CD4-positive, alpha-beta T cell treated with Interleukin-1 beta for 1 hour (primary cell): ENCODE measurements at places on chromosomes 4 and X.

DNA sequence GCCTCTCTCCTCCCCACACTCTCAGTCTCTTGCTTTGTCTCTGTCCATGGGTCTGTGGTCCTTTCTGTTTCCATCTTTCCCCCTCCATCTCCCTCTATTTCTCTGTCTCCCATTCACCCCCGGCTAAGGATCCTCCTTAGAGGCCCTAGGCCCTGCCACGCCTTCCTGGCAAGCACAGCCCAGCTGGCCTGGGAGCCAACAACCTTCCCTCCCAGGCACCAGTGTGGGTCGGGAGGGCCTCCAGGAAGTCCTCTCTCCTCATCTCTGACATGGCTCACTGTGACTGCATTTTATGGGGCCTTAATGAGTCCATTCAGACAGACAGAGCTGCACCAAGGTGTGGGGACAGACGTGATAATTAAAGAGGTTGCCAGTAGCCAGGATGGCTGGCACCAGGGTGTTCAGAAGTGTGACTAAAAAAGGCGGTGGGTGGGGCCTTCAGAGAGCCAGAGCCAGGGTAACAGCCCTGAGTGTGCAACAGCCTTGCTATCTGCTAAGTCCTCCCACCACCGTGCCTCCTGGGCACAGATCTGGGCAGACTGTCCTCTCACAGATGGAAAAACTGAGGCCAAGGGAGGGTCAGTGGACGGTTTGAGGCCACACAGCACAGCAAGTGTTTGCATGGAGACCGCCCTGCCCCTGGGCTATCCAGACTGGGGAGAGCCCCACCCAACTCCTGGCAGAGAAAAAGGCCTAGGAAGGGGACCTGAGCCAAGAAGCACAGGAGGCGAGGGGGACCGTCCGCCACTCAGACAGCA, 31.5 kb downstream of the BLOC1S4 start:
- DNase-seq, result no peak

DNA sequence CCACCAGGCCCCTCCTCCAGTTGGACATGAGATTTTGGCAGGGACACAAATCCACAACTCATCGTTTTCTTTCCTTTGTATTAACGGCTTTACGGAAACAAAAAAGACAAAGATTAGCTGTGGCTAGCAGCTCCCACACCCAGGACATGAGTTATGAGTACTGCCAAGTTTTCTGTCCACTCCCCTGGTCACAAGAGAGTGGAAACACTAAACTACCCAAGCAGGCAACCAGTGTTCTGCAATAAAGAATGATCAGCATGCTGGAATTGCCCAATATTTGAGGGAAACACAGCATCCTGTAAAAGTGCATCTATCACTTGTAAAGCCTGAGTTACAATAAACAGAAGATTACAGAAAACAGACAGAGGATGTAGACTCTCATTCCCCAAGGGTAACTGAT, 358.4 kb downstream of the NLGN4X start:
- DNase-seq, result no peak

DNA sequence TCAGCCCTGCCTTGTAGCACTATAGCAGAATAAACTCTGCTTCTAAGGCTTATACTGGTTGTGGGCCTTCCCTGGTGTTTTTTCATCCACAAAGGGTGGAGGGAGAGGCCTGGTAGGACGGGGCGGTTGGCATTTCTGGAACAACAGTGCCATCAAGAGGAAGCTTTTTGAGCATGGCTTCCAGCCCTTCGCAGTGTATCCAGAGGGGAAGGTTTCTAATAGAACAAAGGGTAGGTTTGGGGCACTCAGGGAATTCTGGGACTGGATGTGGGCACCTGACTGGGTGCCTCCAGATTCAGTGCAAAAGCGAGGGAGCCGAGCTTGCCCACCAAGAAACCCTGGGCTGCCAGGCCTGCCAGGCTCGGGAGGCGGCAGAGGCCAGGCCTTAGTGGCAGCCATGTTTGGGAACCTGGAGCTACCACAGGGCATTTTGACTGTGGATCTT, 229.6 kb upstream of the AGTR2 start:
- peak; percentile 71 for DNase-seq

- no peak for DNase-seq
Observed at GRCh38 chr4:156909010-156909409, 62.6 kb downstream of the PDGFC start.

DNA sequence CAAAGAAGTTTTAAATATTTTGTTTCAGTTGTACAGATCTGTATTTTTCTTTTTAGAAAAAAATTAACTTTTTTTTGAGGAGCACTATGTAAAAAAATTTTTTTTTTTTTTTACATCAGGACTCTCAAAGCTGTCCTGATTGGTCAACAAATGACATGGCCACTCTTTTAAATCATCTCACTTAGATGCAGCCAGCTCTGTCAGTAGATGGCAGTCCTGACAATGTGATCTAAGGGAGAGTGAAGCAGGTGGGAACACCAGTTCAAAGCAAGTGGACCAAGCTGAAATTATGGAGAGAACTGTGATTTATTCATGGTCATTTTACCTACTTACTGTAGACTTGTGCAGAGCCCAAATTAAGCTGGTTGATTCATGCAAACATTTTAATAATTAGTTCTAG, 174.7 kb upstream of the GPRIN3 start:
- no peak for DNase-seq

DNA sequence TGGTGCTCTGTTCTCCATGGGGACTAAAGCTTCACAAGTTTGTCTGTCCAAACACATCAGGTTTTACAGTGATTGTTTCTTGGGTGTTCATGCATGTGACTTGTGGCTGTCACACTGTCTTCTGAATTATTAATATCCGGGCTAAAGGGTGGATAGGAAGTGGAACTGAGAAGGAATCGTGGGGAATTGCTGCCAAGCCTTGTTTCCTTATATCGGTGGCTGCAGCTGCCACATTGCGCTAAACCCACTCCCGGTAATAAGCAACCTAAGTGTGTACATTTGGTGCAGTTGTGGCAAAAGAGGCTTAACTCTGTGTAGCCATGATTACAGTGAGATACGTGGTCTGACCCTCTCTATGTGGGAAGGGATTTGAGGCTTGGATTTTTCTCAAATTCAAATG, 30.7 kb downstream of the SEPTIN11 start:
- no peak for DNase-seq

GRCh38 chr4:47538111-47538824, 53.2 kb downstream of the ATP10D start:
- no peak for DNase-seq

GRCh38 chr4:32025851-32026459, 1305.8 kb downstream of the PCDH7 start:
- no peak for DNase-seq

DNA sequence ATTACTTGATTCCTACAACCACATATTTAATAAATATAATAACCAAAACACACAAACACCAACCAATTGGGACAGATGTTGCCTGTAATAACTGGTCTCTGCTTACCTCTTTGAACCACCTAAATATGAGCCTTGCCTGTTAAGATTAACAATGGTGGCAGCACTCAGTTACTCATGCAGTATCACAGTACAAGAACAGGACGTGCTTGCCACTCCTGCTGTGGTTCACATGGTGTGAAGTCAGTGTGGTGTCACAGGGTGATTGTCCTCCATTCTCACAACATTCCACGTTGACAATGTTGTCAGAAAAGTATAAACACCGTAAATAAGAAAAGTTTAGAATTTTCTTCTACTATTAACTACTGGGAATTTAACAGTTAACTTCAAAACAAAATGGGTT, 365.0 kb downstream of the PPP3CA start:
- no peak for DNase-seq

GRCh38 chrX:22047468-22047867, 15.3 kb downstream of the PHEX start:
- no peak for DNase-seq

GRCh38 chrX:124476562-124476961, 130.2 kb downstream of the SH2D1A start:
- DNase-seq, result no peak

GRCh38 chr4:177798161-177798560, 355.9 kb upstream of the AGA start:
- DNase-seq, result no peak

- no peak for DNase-seq
Observed at GRCh38 chrX:115400960-115401359, 111.4 kb downstream of the LUZP4 start.

GRCh38 chr4:10020106-10020505, 1.2 kb downstream of the SLC2A9 start:
- no peak for DNase-seq

DNA sequence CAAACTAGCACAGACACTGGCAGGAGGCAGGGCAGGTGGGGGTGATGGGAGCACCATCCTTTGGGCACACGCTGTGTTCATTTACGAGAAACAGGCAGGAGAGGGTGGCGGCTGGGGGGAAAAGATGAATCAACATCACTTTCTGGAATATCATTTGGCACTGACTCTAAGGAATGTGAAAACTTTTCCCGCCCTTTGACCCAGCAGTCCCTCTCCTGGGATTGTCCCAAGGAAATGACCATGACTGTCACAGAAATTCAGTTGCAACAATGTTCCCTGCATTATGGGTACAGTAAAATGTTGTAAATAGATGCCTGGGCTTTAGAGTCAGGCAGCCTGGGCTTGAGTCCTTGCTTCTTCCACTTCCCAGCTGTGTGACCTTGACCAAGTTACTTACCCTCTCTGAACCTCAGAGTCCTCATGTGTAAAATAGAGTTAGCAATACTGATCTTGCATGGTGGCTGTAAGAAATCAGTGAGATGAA, 58.6 kb downstream of the ABLIM2 start:
- DNase-seq, result no peak

GRCh38 chrX:155967653-155968325, 29.7 kb upstream of the IL9R start:
- DNase-seq, result no peak

DNA sequence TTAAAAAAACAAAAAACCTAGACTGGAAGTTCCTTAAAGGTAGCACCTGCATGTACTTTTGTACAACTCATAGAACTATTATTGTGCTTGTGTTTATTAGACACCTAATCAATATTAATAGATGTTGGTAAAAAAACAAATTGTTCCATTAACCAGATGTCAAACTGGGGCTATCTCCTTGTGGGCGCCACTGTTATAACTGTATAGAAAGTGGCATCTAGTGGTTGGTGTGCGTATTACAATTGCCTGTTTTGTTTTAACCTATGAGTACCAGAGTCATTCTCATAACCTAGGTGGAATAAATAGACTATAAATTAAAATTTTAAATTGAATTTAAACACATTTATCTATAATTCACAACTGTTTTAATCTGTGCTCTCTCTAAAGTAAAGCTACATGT, 97.4 kb downstream of the COL4A5 start:
- DNase-seq, result no peak

GRCh38 chr4:170425521-170426143, 335.9 kb upstream of the AADAT start:
- no peak for DNase-seq

DNA sequence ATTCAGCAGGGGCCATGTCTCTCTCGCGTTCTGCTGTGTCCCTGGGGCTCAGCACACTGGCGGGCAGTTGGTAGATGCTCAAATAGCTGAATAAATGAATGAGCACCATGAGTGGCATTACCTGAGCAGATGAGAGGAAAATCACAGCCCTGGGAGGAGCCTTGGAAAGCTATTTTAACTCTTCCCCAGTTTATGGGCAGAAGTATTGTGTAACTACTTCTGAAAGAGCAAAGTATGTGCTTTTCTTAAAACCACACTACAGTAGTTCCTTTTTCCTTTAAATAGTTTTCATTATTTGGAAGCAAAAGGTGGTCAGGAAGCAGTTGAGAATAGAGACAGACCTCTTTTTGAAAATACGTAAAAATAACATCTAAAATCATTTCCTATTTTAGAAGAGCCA, 3.0 kb upstream of the PLAC1 start:
- DNase-seq, result no peak

DNA sequence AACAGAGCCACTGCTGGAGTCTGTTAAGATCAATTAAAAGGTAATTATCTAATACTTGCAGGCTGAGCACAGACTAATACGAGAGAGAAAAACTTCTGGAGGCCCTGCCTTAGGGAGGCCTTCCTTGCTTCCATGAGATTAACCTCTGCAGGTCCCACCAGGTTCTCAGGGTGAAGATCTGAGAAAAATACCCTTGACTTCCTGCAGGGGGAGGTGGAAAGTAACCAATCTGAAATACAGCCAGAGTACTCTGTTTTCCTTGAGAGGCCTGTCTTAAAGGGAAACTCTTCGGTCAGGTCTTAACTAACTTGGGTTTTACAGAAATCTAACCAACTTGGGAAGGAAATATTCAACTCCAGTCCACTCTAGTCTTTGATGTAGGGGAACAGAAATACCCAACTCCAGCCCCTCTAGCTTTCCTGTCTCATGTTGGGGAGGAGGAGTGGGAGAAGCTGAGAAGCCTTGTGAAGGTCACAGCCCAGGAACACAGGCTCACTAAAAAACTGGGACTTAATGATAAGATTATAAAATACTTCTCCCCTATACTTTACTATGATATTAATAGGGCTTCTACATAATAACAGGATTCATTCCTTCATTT, 77.1 kb downstream of the TBCK start:
- DNase-seq, result peak; percentile 13

DNA sequence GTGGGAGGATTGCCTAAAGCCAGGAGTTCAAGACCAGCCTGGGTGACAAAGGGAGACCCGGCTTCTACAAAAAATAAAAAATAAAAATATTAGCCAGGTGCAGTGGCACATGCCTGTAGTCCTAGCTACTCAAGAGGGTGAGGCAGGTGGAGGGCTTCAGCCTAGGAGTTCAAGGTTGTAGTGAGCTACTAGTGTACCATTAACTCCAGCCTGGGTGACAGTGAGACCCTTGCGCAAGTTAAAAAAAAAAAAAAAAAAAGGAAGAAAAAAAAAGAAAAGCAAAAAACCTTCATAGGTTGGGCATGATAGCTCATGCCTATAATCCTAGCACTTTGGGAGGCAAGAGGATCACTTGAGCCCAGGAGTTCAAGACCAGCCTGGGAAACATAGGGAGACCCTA, 5.8 kb downstream of the SCLT1 start:
- DNase-seq, result no peak

DNA sequence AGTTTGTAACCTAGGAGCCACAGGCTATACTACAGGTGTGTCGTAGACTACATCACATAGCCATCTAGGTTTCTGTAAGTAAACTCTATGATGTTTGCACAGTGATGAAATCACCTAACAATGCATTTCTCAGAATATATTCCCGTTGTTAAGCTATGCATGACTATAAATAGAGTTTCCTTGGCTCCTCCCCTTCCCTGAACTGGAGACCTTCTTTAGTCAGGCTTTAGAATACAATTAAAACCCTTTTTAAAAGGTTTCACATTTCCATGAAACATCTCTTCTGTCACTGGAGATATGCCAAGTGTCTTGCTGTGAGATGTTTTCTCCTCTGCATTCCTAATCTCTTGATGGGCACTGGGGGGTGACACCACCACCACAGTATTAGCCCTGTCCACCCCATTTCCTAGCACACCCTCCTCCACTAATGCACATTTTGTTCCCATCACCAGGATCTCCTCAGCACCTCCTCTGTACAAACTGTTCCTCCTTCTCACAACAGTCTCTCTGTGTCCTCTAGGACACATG, 334.6 kb upstream of the CPEB2 start:
- no peak for DNase-seq
